ENCODE measurements at places on chromosomes 7 and 10.

GRCh38 chr7:132118641-132119040, 457.6 kb downstream of the PLXNA4 start:
- no peak for DNase-seq

GRCh38 chr10:108454793-108455192, 1290.3 kb upstream of the SORCS1 start:
- DNase-seq = peak; percentile 72

DNA sequence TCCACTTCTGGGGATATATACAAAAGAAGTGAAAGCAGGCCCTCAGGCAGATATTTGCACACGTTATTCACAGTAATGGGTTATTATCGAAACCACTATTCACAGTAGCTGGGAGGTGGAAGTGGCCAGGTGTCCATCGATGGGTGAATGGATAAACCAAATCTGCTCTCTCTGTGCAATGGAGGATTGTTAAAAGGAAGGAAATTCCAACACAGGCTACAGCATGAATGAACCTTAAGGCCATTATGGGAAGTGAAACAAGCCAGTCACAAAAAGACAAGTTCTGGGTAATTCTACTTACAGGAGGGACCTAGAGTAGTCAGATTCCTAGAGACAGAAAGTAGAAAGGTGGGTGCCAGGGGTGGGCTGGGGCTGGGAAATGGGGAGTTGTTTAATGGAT, 48.5 kb upstream of the BHLHA15 start:
- DNase-seq = no peak

- no peak for DNase-seq
These were observed 403.9 kb upstream of the CELF2 start for GRCh38 chr10:10613656-10614244.

GRCh38 chr7:110010359-110010758, 1080.6 kb upstream of the LRRN3 start:
- DNase-seq = no peak

DNA sequence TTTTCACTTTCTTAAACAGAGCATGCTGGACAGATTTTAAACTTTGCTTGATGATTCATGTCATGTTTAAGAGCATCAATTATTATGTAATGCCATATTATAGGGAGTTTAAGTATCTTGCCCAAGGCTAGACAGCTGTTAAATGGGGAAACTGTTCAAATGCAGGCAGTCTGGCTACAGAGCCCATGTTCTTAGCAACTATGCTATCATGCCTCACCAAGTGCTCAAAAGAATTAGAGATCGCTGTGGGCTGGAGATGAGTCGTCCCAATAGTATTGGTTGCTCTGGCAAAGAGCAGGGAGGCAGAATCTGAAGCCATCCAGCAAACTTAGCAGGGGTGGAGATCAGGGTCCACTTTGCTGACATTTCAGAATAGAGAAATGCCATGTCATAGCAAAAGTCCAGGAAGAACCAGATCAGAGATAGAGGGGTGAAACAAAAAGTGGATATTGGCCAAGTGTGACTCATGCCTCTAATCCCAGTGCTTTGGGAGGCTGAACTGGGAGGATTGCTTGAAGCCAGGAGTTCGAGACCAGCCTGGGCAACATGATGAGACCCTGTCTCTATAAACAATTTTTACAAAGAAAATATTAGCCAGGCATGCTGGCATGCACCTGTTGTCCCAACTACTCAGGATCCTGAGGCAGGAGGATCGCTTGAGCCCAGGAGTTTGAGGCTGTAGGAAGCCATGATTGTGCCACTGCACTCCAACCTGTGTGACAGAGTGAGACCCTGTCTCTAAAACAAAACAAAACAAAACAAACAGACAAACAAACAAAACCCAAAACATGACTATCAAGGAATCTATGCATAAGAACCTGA, 57.8 kb downstream of the BAMBI start:
- DNase-seq = no peak

GRCh38 chr10:124612611-124613498, 131.3 kb downstream of the FAM53B start:
- peak; percentile 77 for DNase-seq

- no peak for DNase-seq
These were observed 82.8 kb downstream of the HGF start for GRCh38 chr7:81687062-81687461.

- DNase-seq = peak; percentile 92
These were observed 11.9 kb upstream of the TSPAN15 start for GRCh38 chr10:69439350-69439739.

DNA sequence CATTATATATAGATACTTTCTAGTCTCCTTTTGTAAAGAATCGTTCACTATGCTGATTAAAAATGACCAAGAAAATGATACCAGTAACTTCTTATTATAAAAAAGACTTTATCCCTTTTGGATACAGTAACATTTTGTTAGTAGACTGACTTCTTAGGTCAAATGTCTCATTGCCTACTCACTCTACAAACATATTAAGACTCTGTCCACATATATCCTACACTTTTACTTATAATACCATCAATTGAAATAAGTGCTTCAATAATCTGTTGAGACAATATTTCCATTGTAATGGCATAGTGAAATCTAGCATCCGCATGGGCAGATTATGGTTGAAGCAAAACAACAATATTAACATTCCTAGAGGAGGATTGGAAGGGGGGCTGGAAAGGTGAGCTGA, 180.6 kb downstream of the ARL4A start:
- no peak for DNase-seq

GRCh38 chr7:92608380-92609322, 18.5 kb upstream of the FAM133B start:
- peak; percentile 59 for DNase-seq

- peak; percentile 42 for DNase-seq
These were observed at the start of gene ZNF804B for GRCh38 chr7:88759230-88760135. Gene ZNF804B, plus strand, starts transcription at chr7:88759700. Its CDS starts 277 bp downstream, at chr7:88759977.

DNA sequence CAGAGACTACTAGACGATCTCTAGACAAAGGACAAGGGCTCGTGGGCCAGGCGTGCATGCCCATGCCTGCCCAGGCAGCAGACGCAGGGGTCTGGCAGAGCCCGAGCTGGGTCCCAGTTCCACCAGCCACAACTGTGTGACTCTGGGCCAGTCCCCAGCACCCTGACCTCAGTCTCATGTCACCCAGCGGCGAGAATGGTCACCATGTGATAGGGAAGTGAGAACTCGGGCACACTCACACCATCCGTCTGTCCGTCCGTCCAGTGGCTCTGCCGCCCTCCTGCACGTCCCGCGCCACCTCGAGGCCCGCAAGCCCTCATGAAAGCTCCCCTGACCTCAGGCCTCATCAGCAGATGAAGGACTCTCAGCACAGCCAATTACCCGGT, 280.0 kb downstream of the ELFN1 start:
- DNase-seq = no peak

DNA sequence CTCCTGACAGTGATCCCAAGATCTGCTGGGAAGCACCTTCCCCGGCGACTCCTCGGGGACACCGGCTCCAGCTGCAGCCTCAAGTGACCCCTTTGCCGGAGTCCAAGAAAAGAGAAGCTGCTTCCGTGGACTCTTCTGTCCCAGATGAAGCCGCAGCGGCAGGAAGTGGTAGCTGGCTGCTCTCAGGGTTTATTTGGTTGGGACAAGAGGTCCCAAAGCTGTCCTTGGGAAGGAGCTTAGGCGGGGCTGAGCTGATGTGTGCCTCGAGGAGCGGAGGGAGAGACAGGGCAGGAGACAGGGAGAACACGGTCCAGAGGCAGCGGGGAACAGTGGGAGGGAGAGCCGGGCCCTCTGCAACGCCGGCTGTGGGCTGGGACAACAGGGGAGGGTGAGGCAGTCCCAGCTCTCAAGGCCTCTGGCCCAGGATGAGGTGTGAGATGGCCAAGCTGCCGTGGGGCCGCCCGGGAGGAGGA, 13.1 kb upstream of the FAM20C start:
- DNase-seq = no peak

- peak; percentile 60 for DNase-seq
These were observed 90.3 kb downstream of the INPP5A start for GRCh38 chr10:132627666-132628531.

GRCh38 chr10:49134327-49134726, 506 bp upstream of the FAM170B start:
- no peak for DNase-seq

DNA sequence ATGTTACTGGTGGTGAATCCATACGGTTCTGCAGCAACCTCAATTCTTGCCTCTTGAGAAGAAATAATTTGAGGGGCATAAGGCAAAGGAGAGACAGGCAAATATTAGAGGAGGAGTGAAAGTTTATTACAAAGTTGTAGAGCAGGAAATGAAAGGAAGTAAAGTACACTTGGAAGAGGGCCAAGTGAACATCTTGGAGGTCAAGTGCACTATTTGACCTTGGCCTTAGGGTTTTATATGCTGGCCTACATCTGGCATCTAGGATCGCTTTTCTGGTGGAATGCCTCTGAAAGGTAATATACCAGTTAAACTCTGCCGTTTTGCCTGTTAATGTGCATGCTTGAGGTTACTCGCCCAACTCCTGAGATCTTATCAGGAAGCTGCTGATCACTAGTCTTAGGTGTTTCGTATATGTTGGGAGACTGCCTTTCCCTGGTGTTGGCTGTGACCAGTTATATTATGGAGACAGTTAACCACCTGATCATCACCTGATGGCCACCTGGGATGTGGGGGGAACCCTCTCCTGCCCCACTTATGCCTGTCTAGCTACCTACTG, 66.1 kb upstream of the CYP2C18 start:
- DNase-seq = no peak

DNA sequence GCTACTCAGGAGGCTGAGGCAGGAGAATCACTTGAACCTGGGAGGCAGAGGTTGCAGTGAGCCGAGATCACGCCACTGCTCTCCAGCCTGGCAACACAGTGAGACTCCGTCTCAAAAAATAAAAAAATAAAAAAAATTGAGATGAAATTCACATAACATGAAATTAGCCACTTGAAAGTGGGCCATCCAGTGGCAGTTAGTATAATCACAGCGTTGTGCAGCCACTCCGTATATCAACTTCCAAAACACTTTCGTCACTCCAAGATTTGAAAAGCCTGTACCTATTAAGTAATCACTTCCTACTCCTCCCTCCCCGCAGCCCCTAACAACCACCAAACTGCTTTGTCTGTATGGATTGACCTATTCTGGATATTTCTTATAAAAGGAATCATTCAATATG, 20.7 kb upstream of the CACUL1 start:
- DNase-seq = no peak

DNA sequence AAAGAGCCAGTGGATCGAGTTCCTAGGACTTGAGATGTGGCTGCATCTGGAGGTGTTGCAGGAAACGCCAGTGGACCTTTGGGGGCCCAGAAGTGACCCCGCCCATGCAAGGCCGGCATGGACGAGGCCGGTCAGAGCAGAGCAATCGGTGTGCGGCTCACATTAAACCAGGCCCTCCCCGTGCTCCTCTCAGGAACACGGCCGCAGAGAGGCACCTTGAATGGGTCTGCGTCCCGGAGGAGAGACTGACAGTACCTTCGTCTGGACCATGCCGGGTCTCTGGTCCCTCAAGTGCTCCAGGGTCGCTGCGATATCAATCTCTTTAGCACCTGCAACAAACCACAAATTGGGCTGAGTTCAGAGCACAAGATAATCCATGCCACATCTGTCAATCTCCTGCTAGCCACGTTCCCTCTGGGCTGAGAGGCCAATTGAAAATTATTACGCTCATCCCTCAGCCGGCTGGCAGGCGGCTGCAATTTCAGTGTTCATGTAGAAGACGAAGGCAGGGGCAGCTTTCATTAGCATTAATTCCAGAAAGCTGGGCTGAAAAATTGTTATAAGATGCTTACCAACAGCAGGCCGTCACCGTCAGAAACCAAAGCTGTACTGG, 212.0 kb downstream of the DNAJB6 start:
- no peak for DNase-seq

DNA sequence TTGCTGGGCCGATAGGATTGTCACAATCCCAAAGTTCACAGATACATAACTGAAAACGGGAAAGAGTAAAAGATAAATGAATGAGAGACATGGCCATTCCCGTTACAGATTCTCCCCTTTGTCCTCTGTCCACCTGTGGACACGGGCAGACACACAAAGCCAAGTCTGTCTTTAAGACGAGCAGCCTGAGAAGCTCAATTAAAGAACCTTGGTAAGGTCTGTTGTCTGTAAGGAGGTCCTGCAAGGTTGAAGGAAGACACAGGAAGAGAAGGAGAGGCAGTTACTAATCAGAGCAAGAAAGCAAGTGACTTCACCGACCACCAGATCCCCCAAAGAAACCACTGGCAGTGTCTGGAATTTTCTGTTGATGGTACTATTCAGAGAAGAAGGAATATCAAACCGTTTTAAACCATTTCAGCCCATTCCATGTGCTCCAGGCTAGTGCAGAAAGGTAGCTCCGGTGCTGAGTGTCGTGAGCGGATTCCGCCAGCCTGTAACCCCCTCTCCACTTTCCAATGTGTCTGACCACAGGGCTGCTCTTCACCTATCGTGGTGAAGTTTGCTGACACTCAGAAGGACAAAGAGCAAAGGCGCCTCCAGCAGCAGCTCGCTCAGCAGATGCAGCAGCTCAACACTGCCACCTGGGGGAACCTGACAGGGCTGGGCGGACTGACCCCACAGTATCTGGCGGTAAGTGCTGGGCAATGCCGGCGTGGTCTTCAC, 252.6 kb downstream of the CELF2 start:
- DNase-seq = peak; percentile 89

DNA sequence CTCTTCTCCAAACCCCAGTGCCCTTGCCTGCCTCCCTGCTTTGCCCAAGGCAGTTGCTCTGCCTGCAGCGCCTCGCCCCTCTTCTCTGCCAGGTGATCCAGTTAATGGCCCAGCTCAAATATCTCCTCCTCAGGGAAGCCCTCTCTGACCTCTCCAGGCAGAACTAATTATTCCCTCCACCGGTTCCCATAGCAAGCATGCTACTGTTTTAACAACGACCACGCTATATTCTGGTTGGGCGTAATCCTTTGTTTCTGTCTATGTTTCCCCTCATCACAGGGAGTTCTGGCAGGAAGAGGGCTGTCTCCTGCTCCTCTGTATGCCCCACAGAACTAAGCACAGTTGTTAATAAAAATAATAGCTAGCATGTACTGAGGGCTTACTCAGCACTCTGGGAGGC, 36.8 kb upstream of the R3HCC1L start:
- peak; percentile 6 for DNase-seq

GRCh38 chr7:94055963-94056362, 51.8 kb upstream of the BET1 start:
- no peak for DNase-seq

- no peak for DNase-seq
These were observed 61.7 kb upstream of the NXPH1 start for GRCh38 chr7:8371742-8372141.

- no peak for DNase-seq
These were observed 63.1 kb upstream of the ADRB1 start for GRCh38 chr10:113980408-113981087.

DNA sequence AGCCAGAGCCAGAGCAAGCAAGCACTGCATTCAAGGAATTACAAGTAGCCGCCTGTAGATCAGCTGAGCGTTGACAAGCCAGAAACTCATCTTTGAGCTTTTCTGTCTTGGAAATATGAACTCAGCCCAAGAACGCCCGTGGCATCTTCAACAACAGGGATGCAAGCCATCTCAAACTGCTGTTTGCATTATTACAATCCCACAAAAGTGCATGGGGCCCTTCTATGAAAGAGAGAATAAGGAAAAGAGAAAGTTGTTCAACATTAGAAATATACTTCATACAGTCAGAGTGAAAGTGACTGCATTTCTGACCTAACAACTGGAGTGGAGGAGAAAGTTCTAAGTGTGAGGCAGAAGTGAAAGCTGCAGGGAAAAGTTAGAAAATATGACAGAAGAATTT, 6.5 kb downstream of the SGCE start:
- peak; percentile 77 for DNase-seq
